ENCODE measurements at places on chromosomes 5 and 9.

GRCh38 chr9:130276955-130277354 lies 11.4 kb downstream of the HMCN2 start:
- DNase-seq, result no peak

DNA sequence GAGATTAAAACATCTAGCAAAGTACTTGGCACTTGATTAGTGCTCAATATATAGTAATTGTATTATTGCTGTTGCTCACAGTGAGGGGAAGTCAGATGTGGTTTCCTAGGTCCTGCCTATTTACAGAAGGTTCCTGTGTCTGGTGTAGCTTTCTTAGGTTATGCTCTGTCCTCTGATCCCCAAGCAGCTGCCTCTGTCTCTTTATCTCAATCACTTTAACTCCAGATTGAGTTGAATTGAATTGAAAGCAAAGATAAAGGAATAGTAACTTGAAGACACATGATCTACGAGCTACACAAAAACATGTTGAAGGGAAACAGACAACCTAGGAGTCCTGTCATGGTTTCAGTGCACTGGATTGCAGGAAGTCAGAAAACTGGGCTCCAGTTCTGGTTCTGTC lies 113.9 kb upstream of the ADAMTSL1 start:
- DNase-seq, result no peak

DNA sequence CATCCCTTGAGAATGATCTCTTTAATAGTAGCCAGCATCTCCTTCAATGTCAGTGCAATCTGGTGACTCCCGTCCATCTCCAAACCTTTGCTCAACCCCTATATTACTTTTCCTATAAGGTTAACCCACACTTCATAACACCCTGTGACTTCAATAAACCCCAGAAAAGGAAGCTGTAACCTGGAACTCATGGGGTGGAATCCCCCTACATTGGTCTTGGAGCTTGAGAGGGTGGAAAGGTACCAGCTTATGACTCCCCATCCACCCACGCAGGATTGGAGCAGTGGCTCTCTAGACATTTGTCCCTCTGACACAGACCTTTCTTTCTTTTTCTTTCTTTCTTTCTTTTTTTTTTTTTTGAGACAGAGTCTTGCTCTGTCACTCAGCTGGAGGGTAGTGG lies 54.7 kb upstream of the ZFR start:
- no peak for DNase-seq

DNA sequence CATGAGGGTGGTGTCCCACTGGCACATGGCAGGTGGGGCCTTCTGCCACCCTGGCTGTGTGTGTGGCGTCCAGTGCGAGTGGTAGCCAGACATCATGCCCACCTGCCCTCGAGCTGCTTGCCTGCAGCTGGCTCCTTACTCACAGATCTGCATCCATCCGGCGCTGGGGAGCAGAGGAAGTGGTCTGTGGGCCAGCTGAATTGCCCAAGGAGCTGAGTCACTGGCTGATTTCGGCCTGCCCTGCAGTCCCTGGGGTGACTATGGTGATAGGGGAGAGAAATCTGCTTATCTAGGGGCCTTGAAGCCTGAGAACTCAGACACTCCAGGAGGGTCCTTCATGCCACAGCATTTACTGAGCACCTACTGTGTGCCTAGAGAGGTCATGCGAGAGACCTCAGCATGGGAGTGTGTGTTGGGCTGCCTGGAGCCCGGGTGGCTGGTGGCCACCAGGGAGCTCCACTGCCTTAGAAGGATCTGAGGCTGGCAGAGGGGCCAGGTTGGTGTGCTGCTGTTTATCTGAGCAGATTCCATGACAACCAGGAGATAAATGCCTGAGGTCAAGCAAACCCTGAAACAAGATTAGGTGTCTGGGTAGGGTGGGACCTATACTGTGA lies 57.1 kb downstream of the SLC22A5 start:
- no peak for DNase-seq

GRCh38 chr5:154653764-154654485 lies 101.3 kb upstream of the LARP1 start:
- no peak for DNase-seq

- no peak for DNase-seq
These were observed 1.3 kb upstream of the ANKRD18A start for GRCh38 chr9:38621434-38622287.

DNA sequence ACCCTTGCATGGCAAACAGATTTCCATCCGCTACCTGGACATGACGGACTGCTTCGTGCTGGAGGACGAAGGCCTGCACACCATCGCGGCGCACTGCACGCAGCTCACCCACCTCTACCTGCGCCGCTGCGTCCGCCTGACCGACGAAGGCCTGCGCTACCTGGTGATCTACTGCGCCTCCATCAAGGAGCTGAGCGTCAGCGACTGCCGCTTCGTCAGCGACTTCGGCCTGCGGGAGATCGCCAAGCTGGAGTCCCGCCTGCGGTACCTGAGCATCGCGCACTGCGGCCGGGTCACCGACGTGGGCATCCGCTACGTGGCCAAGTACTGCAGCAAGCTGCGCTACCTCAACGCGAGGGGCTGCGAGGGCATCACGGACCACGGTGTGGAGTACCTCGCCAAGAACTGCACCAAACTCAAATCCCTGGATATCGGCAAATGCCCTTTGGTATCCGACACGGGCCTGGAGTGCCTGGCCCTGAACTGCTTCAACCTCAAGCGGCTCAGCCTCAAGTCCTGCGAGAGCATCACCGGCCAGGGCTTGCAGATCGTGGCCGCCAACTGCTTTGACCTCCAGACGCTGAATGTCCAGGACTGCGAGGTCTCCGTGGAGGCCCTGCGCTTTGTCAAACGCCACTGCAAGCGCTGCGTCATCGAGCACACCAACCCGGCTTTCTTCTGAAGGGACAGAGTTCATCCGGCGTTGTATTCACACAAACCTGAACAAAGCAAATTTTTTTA lies 242.9 kb downstream of the MARCHF11 start:
- no peak for DNase-seq

GRCh38 chr5:115640274-115640673 lies 14.4 kb upstream of the TMED7 start:
- DNase-seq, result no peak

GRCh38 chr5:54514291-54514690 lies 3.3 kb upstream of the SNX18 start:
- DNase-seq, result no peak
